Cardiac muscle cell (in vitro differentiated cells and primary cell): ENCODE measurements at places on chromosomes 12 and 14. TPM values are rescaled to one million over a fixed set of nuclear protein-coding genes. Genes with fewer than 3 reads are reported as not detected.

Gene PRB2
- not detected in 2 replicates for polyA plus RNA-seq

Gene TAS2R14
- 1.0 and 3.0 TPM in 2 replicates for polyA plus RNA-seq

- peak; percentile 88 for DNase-seq
Observed at GRCh38 chr12:120265473-120266179, at the start of gene PXN. Gene PXN, minus strand, starts transcription at chr12:120265730. Its CDS starts 101 bp downstream, at chr12:120265629.

- DNase-seq, result no peak
Observed at GRCh38 chr12:106586803-106587684, 4.2 kb downstream of the RFX4 start.

GRCh38 chr14:75610834-75611233 lies 32.4 kb downstream of the FLVCR2 start:
- DNase-seq, result no peak

DNA sequence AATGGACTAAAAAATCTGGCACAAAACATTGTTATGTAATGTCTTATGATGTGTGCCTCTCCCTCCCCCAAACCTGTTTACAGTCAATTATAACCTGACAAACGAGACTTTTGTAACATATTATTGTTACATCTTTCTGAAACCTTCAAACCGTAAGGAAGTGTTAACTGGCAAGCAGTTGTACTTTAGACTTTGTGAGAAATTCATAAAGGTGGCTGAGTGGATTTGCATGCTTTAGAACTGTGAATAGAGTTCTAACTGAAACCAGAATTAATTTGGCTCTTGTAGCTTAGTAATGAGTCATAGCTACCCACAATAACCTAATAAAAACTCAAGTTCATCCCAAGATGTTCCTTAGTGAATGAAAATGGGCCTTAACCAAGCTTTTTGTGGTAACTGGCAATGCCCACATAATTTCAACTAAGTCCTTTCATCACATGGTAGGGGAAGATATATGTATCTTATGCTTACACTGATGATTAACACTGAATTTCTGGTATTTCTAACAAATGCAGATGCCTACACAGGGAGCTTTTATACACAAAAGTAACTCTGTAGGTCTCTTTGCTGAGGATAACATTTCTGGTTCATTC lies 29.7 kb downstream of the RAD9B start:
- peak; percentile 54 for DNase-seq

- peak; percentile 43 for DNase-seq
Observed at GRCh38 chr14:48973151-48973550, 613.0 kb downstream of the RPS29 start.

DNA sequence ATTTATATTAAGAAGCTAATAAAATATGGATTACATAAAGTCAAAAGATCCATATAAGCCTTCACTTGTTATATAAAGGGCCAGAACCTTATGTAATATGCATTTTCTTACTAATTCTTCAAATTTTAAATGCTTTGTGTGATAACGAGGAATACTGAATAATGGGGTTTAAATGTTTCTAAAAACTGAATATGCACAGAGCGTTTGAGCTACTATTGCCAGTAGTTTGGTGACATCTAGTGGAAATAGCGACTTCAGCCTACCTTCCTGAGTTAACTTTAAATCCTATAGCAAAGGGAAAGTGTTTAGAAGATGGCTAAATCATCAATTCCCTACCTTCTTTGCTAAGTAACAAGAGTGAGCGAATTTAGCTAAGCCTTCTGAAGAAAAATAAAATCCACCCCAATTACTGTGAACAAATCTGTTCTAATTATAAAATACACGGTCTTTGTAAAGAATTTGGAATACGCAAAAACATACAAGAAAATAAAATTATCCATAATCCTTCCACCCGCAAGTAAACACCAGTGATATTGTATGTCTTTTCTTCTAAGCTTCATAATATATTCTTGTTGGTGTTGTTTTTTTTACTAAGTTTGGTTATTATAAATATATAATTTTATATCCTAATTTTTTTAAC lies 115.5 kb upstream of the G2E3 start:
- peak; percentile 66 for DNase-seq
